ENCODE measurements at places on chromosomes 3 and 15. TPM values are rescaled to one million over a fixed set of nuclear protein-coding genes. Genes with fewer than 3 reads are reported as not detected.

- DNase-seq, result no peak
Measured at GRCh38 chr3:194225988-194226663, 90.2 kb downstream of the HES1 start.

GRCh38 chr15:75063889-75064288, 40.5 kb downstream of the PPCDC start:
- no peak for DNase-seq

- DNase-seq, result no peak
Measured at GRCh38 chr3:16808393-16809107, 76.2 kb upstream of the PLCL2 start.

DNA sequence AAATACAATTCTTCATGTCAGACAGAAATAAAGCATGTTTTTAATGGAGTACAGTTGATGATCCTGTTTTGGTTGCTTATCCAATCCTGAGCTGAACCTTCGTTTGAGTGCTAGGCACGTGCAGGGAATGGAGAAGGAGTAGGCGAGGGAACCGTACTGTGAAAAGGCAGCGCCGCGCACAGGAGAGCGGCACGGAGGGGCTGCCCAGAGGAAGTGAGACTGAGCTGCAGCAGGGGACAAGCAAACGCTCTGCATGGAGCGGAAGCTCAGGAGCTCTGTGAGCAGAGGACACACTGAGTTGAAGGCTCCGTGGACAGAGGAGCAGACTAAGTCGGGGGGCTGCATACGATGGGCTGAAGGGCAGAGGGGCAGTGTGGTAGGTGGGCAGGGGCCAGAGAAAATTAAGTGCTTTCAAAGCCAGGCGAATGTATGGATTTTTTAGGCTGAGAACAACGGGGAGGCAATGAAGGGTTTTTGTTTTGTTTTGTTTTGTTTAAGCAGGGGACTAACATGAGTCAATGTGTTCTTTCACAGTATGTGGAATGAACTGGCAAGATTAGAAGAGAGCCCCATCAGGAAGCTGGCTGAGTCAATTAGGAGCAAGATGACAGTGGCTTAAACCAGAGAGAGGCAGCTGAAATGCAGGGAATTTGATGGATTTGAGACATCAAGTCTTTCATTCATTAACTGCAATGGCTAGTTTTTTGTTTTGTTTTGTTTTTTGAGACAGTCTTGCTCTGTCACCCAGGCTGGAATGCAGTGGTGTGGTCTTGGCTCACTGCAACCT, 23.8 kb upstream of the TM2D3 start:
- DNase-seq, result no peak

DNA sequence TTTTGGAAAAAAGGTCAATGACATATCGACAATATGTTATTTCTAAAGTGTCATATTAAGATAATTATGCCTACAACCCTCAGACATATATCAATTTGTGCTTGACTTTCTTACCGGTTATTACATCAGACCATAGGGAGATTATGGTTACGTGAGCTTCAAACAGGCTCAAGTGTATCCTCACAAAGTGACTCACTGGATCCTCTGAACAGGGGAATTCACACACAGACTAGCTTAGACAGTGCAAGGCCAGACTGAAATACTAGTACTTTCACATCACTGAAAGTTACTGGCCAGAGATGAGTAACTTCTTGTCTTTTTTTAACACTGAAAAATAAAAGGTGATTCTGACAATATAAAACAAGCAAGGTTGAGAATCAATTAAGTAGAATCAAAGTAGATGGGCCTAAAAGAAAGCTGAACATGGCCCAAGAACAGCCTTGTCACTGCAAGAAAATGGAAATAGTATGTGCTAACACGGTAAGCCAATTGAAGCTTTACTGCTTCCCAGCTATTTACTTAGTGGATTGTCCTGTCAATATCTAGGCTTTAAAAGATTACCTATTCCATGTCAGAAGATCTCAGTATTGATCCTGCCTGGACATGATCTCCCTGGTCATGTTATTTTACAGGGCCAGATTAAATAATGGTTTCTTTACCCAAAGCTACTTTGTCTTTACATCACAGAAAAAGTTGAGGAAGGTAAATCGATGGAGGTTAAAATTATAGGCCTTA, 848.6 kb downstream of the ROBO1 start:
- no peak for DNase-seq

XCR1 gene
- total RNA-seq, result 0.05 TPM

SLC22A14 gene
- total RNA-seq, result not detected

GRAMD2A gene
- total RNA-seq, result 0.21 TPM
